ENCODE measurements at places on chromosomes 13 and 19.

- no peak for DNase-seq
These were observed 107.2 kb downstream of the FNDC3A start for GRCh38 chr13:49082653-49083536.

DNA sequence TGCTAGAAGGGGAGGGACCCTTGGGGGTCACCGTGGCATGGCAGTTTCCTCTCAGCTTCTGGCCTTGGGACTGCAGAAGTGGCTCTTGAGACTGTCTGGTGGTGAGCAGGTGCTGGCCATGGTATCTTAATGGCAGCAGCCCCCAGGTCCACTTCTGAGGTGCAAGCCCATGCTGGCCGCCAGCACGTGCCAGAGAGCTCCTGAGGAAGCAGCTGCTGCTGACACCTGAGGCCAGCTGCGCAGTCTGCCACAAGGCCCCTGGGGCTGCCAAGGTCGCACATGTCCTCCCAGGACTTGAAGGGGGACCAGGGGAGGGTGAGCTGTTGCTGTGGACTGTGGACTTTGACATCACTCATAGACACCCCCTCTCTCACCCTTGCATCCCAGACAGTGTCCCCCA is 48.0 kb downstream of the NFIX start:
- no peak for DNase-seq

GRCh38 chr13:25406377-25406776 is 34.6 kb downstream of the ATP8A2 start:
- DNase-seq = no peak

DNA sequence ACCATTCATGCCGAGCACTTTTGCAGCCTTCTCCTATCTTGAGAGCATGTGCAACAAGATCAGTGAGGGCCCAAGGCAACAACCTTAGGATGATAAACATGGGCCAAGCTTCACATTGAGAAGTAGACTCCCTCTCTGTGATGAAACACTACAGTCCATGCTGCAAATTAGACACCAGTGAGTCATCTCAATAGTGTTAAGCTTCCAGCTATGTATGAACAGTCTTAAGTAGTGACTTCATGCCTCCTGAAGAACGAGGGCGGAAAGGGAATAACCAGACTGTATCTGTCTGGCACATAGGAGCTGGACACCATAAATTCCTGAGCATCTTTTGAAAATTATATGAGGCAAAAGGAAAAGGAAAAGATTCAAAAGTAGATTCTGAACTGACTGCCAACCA is 309.9 kb upstream of the SLITRK1 start:
- DNase-seq = no peak

GRCh38 chr13:23671377-23671776 is 101.2 kb downstream of the TNFRSF19 start:
- DNase-seq = no peak

DNA sequence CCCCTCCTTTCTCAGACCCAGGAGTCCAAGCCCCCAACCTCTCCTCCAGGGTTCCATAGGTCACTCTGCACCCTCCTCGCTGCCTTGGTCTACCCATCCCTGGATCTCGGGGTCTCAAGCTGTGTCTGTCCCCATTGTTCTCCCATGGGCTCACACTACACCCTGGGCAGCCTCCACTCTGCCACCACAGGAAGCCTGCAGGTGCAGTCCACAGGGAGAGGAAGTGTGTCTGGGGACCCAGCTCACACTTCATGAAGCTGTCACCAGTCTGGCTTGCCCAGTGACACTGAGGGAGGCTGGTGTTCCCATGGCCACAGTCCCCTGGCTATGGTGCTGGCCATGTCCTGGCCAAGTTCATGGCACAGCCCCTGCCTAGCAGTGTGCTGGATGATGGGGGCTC is 5.3 kb downstream of the NECTIN2 start:
- no peak for DNase-seq

DNA sequence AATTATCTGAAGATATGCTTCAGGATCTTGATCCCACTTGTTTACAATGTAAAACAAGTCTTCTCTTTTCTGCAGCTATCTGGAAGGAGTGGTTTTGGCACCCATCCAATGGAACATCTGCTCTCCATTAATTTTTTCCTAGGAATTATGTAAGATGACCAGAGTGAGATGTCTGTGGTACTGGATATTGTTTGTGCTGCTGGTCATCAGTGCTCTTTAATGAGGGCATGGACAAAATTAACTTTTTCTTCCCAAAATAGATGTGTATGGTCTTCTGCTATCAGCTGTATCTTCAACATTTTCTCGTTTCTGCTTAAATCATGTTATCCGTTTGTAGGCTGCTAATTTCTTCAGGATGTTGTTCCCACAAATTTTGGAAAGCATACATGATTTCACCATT is 415.4 kb upstream of the KLHL1 start:
- no peak for DNase-seq

DNA sequence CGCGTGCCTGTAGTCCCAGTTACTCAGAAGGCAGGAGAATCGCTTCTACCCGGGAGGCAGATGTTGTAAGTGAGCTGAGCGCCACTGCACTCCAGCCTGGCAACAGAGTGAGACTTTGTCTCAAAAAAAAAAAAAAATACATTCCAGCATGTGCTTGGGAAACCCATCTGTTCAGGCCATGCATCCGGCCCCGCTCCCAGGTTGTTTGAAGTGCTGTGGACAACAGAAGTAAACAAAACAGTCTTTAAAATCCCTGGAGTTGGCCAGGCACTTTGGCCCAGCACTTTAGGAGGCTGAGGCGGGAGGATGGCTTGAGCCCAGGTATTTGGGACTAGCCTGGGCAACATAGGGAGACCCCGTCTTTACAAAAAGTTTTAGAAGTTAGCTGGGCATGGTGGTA is 3.2 kb upstream of the PTPRS start:
- DNase-seq = no peak

GRCh38 chr19:49104229-49104864 is 9.8 kb upstream of the LIN7B start:
- DNase-seq = no peak

- DNase-seq = no peak
These were observed 807.1 kb downstream of the DIAPH3 start for GRCh38 chr13:59356607-59357006.

- DNase-seq = no peak
These were observed 115.1 kb downstream of the KCNRG start for GRCh38 chr13:50130123-50130946.

- DNase-seq = no peak
These were observed 64.2 kb downstream of the SOX1 start for GRCh38 chr13:112131081-112131712.

DNA sequence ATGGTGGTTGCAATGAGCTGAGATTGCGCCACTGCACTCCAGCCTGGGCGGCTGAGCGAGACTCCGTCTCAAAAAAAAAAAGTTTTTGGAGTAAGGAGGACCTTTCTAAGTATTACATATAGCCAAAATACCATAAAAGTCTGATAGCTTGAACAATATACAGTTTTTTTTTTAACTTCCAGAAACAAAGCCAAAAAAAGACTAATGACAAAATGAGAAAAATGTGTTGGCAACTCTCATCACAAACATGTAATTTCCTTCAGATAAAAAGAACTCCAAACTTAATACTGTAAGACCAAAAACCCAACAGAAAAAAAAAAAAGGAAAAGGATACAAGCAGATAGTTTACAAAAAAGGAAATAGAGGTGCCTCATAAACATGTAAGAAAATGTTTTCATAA is 68.2 kb upstream of the MED4 start:
- no peak for DNase-seq

- DNase-seq = no peak
These were observed 35.1 kb downstream of the HPN start for GRCh38 chr19:35076657-35077056.

- DNase-seq = no peak
These were observed 28.0 kb downstream of the AKT2 start for GRCh38 chr19:40257096-40257517.

- DNase-seq = no peak
These were observed 1.1 kb downstream of the LSM14A start for GRCh38 chr19:34173193-34173956.

- peak; percentile 67 for DNase-seq
These were observed at the start of gene KANK3 for GRCh38 chr19:8342684-8343482. KANK3 (minus strand) TSS chr19:8343262; CDS start chr19:8337828, 5,434 bp downstream.

DNA sequence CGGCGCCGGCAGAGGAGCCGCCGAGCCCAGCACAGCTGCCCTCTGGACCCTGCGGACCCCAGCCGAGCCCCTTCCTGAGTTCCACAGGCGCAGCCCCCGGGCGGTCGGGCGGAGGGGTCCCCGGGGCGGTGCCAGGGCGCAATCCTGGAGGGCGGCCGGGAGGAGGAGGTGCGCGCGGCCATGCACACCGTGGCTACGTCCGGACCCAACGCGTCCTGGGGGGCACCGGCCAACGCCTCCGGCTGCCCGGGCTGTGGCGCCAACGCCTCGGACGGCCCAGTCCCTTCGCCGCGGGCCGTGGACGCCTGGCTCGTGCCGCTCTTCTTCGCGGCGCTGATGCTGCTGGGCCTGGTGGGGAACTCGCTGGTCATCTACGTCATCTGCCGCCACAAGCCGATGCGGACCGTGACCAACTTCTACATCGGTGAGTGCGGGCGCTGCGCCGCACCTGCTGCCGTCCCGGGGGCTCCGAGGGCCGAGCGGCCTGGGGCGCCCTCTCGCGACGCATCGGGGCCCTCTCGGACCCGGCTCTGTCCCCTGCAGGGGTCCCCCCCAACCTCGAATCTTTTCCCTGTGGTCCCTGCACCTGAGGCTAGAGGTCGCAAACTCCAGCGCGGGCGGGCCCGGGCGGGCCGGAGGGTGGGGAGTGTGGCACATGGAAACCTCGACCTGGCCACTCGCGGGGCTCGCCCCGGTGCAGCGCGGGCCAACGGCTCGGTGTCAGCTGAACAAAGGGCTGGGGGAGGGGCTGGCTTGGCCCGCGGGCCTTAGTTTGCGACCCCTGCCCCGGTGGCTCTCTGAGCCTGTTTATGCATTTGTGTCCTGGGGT is at the start of gene KISS1R:
TSS of gene KISS1R (plus strand) at position 11 of the 829 bp plus-strand sequence. CDS start at position 181, 170 bp downstream.
- DNase-seq = no peak

DNA sequence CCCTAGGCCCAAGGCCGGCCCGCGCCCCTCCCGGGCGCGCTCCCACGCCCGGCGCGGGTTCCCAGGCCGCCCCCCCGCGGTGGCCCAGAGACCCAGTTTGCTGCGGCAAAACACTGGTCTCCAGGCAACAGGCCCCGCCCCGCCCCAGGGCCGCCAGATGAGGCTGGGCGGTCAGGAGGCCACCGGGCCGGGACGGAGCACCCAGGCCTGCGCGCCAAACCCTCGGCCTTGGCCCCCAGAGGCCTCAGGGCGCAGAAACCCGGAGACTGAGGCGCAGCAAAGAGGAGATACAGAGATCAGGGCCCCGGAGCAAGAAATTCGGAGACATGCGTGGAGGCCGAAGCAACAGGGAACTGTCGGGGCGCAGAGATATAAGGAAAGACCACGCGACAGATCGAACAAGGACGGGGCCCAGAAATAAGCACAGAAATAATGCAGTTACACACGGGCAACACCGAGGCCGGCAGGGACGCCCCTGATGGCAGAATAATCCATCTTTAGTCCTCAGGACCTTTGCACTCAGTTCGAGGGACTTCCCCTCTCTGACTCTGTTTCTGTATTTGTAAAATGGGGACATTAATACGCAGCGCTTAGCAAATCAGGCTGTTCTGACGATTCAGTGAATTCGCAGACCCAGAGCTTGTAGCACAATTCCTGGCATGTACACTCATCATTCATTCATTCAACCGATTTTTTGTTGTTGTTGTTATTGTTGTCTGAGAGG is 20.8 kb upstream of the ERCC1 start:
- DNase-seq = no peak

- no peak for DNase-seq
These were observed 5.3 kb upstream of the PTPRS start for GRCh38 chr19:5345895-5346386.

Data from NCI-H1436 treated with DMSO at 0.1 percent for 48 hours (cell line).